ENCODE measurements at places on chromosomes 2 and 18.

- DNase-seq, result no peak
Measured at GRCh38 chr2:193326296-193326695, 1131.6 kb upstream of the TMEFF2 start.

DNA sequence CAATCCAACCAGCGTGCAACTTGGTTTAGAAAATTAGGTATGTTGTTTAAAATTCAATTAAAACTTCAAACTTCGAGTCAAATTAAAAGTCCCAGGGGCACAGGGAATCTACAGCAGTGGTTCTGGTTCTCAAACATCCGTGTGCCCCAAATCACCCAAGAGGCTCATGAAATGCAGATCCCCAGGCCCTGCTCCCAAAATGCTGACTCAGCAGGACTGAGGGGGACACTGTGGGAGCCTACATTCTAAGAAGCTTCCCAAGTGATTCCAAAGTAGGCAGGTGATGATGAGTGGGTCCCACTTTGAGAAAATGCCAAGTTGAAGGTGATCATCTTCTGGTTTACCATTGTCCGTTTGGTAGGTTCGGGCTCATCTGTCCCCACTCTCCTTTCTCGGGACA is 82.3 kb downstream of the GALNT14 start:
- no peak for DNase-seq

GRCh38 chr2:229909090-229909489 is 12.7 kb downstream of the TRIP12 start:
- DNase-seq, result no peak

GRCh38 chr2:110653861-110654260 is 24.0 kb downstream of the BUB1 start:
- DNase-seq, result no peak

DNA sequence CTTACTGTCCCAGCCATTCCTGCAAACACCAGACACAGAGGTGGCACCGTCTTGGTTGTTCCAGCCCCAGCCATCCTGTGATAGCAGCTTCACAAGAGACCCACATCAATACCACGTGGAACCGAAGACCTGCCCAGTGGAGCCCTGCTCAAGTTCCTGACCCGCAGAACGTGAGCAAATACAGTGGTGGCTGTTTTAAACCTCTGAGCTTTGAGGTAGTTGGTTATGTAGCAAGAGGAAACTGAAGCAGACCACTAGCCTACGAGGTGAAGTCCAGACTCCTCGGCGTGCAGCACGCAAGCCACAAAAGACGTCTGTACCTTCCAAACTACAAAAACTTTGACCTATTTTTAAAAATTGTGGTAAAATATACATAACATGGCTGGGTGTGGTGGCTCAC is 96.1 kb upstream of the ODC1 start:
- DNase-seq, result no peak

DNA sequence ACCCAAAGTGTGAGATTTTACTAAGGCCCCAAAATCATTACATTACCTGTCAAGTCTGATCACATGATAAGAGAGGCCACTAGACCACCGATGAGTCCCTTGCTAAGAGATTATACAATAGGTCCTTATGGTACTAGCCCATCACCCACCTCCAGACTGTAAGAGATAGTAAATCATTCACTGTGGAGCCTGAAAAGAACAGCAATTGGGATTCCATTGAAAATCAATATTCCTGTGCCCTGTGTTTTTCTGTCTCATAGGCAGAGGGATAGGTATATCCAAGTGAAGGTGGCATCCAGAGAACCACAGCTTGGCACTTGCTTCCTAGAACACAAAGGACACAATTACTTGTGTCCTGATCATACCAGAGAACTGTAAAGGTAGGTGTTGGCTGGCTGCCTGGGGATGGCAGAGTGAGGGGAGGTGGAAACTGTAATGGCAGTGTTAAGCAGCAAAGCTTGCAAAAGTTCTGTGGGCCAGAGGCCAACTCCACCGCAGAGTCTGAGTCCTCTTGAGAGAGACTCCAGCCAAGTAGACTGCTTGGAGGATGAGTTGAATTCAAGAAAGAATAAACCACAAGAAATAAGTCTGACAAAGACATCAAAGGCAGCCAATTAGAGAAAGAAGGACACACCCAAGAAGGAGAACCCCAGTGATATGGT is 102.0 kb upstream of the PIEZO2 start:
- no peak for DNase-seq

DNA sequence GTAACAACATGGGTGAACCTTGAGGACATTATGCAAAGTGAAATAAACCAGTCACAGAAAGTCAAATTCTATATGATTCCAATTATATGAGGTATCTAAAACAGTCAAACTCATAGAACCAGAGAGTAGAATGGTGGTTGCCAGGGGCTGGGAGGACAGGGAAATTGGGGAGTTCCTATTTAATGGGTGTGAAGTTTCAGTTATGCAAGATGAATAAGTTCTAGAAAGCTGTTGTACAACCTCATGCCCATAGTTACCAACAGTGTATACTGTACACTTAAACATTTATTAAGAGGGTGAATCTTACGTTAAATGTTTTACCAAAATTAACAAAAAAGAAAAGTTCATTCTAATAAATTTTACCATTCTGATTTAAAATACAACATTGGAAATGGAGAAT is 92.7 kb upstream of the WDSUB1 start:
- DNase-seq, result no peak

DNA sequence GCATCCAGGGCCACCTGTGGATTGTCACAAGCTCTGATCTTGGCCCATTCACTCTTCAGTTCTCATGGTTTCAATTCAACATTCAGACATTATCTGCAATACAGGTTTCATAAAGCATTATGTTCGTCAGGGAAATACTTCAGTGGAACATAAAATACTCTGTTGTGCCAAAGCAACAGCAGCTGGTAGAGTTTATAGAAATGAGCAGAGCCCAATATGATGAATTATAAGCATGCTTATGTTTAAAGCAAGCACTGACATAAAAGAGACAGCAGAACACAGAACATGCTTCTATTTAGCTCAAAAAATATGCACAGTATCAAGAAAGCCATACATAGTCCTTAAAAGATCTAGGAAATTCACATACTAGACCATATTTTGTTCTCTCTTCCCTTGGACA is 71.3 kb downstream of the PDK1 start:
- DNase-seq, result no peak

DNA sequence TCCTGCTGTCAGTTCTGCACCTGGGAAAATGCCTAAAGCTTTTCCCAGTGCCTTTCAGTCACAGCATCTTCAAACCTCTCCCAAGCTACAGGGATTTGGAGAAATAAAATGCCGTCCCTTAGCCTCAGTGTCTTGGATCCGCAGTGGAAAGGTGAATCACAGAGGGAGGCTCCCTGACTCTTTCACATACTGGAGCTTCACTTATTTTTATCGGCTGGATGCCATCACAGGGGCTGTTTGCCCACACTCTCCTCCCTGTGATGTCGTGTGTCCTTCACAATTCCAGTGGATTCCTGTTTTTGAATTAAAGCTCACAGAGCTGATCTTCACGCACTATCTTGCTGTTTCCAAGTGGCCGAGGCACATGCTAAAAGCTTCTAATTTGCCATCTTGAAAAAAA is 1303.1 kb upstream of the DDX18 start:
- no peak for DNase-seq

DNA sequence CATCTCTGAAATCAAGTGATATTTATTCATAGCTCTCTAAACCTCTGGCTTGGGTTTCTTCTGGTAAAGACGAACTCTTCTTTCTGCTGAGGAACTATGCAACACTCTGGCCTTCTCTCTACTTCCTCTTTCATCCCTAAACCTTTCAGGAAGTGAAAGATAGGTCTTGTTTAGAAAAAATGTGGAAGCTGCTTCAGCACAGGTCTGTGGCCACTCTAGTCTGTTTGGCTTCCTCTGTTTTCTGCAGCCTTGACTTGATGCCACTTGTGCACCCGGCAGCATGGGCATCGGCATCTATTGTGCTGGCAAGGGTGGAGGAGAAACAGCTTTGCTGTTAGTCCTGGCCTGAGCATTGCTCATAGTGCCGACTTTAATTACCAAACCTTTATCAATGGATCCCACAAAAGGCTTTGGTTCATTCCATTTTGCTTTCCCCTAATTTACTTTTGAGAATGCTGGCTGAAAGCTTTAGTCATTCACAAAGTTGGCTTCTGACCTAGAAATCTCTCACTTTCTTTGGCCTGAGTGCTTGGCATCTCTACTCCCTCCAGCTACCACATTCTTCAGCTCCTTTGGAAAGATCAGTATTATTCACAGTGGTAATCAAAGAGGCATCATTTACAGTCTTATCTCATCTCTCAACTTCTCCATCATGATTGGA is 32.0 kb upstream of the GPR39 start:
- DNase-seq, result no peak

DNA sequence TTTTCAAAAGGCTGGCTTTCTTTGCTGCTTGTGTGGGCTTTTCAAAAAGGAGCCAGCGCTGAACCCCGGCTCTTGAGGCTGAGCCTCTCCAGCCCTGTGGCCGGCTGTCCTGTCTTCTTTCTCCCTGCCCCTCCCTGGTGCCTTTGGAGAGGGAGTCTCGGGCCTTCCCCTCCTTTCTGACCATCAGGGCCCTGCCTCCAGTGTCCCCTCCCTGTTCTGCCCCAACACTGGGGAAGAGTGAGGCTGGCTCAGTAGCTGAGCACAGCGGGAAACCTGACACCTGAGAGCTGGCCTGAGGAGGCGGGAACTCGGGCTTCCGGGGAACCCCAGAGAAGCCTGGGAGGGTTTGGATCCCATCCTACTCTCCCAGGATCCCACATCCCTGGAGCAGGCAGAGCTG is 232.1 kb downstream of the LOXHD1 start:
- no peak for DNase-seq

- no peak for DNase-seq
Measured at GRCh38 chr2:39737661-39738060, 41.4 kb downstream of the THUMPD2 start.

GRCh38 chr2:179265082-179265510 is 464 bp upstream of the SESTD1 start:
- DNase-seq, result no peak

DNA sequence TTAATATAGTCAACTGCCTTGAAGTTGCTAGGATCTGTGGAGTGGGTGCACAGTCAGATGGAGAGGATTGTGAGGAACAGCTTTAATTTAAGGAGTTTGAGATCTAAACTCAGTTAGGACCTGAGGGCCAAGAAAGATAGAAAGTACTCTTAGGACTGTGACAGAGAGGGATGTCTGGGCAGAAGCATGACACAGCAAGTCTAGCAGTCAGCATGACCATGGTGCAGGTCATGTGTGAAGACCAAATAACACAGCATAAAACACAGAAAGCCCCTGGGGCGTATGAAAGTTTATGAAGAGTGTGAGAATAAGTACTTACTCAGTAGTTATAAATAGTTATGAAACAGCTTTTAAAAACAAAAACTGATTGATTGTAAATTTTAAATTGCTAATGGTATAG is 107.2 kb downstream of the GALNT1 start:
- DNase-seq, result no peak

- no peak for DNase-seq
Measured at GRCh38 chr2:42547014-42547413, 21.4 kb upstream of the MTA3 start.

DNA sequence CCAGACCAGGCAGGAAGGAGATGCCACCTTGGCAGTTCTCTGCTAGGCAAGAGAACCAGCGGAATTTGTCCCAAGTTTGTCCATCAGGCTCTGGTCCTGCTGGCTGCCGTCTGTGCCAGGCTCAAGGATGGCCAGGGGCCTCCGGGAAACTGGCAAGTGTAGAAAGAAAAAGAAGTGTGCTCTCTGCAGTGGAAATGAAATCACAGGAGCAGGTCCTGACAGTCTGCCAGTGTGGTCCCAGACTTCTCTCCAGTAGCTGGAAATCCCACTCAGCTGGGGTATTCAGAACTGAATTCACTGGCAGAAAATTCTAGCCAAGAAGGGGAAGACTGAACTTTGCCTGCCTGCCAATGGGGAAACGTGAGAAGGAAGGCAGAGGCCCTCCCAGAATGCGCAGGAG is 91.0 kb downstream of the STPG4 start:
- no peak for DNase-seq

DNA sequence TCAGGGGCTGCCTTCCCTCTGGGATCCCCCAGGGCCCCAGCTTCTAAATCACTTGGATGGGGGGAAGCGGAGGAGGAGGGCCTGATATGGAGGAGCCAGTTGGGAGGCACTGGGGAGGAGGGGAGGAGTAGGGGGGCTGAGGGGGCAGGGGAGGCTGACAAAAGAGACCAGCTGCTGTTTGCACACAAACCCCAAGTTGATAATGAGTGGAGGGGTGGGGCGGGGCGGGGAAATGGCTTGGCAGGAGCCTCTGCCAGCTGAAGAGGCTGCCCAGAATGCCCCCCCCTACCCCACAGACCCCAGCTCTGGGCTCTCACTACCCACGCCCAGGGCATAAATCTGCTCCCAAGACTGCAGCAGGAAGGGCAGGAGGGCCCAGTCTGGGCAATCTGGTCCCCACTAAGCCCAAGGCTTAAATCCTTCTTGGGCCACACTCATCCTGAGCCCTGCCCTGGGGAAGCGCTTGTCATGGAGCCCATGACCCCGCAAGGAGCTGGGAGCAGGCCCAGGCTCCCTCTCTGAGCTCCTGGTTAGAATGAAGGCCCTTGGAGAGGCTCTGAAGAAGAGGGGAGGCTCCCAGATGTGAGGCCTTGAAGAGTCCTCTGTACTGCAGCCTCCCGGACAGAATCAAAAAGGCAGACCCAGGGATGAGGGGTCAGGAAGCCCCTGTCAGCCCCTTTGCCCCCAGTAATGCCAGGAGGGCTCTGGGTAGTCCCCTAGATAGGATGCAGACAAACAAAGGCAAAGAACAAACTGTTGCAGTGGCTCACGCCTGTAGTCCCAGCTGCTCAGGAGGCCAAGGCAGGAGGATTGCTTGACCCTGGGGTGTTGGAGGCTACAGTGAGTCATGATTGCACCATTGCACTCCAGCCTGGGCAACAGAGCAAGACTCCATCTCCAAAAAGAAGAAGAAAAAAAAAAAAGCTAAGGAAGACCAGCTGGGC is 24.8 kb upstream of the PTMA start:
- peak; percentile 90 for DNase-seq

DNA sequence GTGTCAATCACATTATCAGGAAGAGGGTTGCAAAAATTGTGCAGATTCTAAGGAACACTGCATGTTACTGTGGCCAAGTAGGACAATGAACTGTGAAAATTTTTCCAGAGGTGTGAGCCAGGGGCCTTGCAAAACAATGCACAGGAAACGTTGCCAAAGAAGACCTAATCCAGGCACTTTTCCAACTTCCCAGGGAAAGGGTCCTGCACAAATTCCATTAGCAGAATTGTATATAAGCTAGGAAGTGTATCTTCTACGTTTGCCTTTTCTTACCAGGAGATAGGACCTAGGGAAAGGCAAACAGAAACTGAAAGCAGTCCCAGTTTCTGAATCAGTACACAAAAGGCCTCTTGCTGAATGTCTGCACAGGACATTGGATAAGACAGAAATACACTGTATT is 1888.3 kb upstream of the CELF4 start:
- DNase-seq, result no peak

DNA sequence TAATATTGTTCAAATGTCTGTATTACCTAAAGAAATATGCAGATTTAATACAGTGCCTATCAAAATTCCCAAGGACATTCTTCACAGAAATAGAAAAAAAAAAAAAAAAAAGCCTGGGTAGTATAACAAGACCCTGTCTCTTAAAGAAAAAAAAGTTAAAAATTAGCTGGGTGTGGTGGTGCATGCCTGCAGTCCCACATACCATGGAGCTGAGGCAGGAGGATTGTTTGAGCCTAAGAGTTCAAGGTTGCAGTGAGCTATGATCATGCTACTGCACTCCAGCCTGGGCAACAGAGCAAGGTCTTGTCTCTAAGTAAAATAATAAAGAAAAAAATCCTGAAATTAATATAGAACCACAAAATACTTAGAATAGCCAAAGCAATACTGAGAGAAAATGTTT is 51.9 kb downstream of the SLC16A14 start:
- no peak for DNase-seq

- no peak for DNase-seq
Measured at GRCh38 chr2:225526760-225527390, 127.4 kb downstream of the NYAP2 start.

- DNase-seq, result peak; percentile 5
Measured at GRCh38 chr18:44685296-44685695, 4.6 kb downstream of the SETBP1 start.
